ENCODE measurements at places on chromosomes 13 and 19.

DNA sequence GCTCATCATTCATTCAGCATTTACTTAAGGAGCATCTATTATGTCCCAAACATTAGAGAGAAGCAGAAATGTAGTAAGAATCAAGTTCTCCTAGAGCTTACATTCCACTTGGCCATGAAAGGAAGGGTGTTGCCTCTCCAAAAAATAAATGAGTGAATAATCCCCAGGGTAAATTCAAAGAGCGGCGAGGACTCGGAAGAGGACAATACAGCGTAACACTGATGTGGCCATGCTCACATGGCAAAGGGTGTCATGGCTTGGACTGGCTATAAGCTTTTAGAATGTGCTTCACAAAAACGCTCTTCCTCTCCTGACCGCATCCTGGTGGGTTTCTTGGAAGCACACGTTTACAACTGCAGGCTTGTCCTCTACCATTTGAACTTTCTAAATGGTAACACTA is 290.2 kb downstream of the IRS2 start:
- no peak for DNase-seq

GRCh38 chr13:106042996-106043581 is 492.4 kb downstream of the EFNB2 start:
- no peak for DNase-seq

DNA sequence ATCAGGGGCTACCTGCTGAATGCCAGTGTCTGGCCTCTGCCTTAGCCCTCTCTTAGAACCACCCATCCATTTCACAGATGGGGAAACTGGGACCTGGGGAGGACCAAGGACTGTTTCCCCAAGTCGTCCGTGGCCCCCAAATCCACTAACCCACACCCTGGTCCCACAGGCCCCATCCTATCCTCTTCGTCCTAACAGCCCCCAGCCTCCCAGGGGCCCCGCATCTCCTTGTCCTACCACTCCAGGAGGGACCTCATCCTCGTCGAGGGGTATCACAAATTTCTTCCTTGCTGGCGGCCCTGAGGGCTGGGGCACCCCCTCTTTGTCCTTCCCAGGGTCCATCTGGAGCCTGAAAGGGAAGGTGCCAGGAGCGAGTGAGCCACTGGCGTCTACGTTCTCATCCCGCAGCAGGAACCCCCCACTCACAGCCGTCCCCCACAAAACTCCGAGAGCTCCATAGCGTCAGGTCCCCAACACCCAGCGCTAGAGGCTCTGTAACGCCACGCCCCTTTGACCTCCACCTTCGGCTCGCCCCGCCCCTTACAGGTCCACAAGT is 606 bp downstream of the ERCC1 start:
- DNase-seq = no peak

DNA sequence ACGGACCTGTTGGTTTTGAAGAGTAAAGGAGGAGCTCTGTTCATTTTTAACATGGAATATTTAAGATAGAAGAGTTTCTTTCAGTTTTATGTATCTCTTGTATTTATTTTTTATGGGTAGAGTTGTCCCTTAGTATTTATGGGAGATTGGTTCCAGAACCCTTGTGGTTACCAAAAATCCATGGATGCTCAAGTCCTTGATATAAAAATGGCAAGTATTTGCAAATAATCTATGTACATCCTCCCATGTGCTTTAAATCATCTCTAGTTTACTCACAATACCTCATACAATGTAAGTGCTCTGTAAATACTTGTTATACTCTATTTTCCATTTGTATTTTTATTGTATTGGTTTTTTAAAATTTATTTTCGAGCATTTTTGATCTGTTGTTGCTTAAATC is 63.1 kb downstream of the TM9SF2 start:
- DNase-seq = no peak

- no peak for DNase-seq
Measured at GRCh38 chr13:52345048-52345447, 60.9 kb downstream of the THSD1 start.

- DNase-seq = no peak
Measured at GRCh38 chr13:23921451-23921888, 24.2 kb upstream of the C1QTNF9B start.

- no peak for DNase-seq
Measured at GRCh38 chr13:74662905-74663304, 528.7 kb upstream of the KLF12 start.

DNA sequence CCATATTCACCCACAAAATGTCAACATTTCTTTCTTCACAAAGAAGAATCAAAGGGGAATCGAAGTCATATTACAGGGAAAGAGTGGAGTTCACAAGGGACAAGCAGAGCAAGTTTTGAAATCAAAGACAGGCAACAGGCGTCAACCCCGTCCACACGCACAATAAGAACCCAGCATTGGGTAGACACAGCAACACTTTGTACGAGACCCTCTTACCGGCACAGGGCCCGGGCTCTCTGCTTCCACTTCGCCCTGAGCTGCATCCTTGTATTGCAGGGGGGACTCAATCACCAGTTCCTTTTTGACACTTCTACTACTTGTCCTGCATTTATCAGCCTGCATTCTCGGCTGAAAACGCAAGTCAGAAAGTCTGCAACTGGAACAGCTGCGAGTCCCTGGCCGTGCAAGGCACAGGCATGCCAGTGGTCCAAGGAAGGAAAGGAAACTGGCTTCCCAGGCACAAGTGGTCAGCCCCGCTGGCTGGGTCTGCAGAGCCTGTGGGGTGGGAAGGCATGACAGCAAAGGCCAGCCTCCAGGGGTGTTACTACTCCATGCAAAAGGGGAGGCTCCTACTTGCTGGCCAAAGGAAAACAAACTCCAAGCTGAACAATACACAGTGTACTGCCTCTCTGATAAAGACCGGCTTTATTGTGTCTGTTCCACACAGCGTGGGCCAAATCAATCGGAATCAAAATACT is at the start of gene DOCK9:
TSS of gene DOCK9 (minus strand) at position 497 of the 698 bp plus-strand sequence. CDS start at position 342, 155 bp downstream.
- no peak for DNase-seq

DNA sequence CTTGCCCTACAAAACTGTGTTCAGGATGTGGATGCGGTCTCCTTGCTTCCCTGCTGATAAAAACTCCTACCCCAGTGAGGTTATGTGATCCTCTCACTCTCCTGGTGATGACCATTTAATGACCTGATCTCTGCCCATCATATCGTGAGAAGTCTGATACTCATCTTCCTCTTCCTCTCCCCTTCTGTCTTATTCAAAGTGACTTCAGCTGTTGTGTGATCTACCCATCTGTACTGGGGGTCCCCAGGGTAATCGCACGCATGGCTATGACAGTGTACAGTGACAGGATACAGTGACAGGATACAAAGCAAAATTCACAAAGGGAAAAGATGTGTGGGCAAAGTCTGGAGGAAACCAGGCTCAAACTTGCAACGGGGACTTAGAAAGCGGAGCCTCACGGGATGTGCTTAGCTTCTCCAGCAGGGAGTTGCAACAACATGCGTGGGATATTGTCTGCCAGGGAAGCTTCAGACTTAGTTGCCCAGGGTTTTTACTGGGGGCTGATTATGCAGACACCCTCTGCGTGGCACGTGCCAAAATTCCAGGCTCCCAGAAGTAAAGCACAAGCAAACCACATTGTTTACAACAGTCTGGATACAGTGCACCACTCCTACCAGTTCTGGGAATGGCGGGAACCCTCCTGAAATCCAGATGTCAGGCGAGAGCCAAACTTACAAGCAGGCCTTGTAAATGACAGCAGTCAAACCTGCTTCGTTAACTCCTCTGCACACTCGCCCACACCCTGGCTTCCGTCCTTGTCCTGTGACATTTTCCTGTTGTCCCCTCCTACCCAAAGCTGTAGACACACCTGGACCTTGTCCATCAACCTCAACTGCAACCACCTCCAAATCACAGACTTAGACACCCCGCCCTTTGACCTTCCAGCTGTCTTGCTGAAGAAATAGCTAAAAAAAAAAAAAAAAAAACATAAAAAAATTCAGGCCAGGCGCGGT is 18.0 kb upstream of the GARRE1 start:
- no peak for DNase-seq

GRCh38 chr19:5913739-5914357 is at the start of gene CAPS:
Gene CAPS (plus strand): TSS chr19:5914254. CDS start chr19:5914407, 153 bp downstream.
- DNase-seq = no peak

DNA sequence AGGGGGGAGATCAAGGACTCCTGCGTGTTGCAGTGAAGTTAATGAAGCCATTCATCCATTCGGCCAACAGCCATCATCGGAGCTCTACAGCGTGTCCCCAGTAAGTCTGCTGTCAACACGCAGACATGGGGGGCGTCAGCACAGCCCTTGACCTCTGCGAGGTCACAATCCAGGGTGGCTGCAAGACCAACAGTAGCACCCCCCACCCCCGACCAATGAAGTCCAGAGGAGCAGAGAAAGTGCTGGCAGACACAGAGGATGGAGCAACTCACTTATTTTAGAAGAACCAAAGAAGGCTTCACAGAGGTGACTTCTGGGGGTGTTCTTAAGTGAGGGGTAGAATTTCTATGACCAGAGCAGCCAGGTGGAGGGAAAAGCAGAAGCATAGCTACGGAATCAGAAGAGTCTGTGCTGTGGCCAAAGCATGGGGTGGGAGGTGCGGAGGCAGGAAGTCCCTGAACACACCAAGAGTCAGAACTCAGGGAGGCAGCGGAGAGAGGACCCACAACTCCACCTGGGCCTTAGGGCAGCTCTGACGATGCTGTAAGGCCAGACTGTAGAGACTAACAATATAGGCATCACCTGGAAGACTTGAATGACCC is 185.4 kb downstream of the FOXO1 start:
- no peak for DNase-seq

DNA sequence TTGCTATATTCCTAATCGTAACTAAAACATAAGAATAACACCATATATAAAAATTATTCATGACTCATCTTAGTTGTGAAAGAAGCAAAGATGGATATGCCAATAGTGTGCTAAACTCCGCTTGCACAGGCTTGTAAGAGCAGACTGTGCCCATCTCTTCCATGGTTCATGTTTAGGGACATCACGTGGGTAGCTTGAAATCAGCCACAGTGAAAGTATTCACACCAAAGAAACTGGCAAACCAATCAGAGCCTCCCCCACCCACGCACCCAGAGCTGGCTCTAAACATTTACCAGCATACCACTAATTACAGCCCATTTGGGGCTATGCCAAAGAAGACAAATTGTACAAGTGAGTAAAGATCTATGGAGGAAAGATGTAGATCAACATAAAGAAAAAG is 147.5 kb downstream of the DIAPH3 start:
- DNase-seq = no peak

DNA sequence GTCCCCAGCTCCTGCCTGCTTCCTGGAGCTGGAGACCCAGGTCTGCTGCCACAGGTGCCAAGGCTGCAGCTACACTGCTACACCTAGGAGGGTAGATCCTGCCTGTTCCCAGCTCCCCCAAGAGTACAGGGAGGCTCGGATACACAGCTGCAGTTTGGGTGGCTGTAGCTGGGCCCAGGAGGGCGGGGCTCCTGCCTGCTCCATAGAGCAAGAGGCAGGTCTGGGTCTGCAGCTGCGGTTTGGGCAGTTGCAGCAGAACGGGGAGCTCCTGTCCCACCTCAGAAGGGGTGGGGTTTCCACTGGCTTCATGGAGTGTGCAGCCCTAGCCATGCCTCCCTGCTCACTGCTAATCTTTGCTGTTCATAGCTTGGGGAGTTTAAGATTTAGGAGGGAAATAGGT is 199.0 kb downstream of the NUFIP1 start:
- no peak for DNase-seq

GRCh38 chr19:31057476-31057875 is 291.8 kb downstream of the TSHZ3 start:
- no peak for DNase-seq

GRCh38 chr13:31090961-31091624 is 70.6 kb downstream of the HSPH1 start:
- no peak for DNase-seq

- no peak for DNase-seq
Measured at GRCh38 chr13:40440990-40441820, 225.2 kb downstream of the FOXO1 start.

DNA sequence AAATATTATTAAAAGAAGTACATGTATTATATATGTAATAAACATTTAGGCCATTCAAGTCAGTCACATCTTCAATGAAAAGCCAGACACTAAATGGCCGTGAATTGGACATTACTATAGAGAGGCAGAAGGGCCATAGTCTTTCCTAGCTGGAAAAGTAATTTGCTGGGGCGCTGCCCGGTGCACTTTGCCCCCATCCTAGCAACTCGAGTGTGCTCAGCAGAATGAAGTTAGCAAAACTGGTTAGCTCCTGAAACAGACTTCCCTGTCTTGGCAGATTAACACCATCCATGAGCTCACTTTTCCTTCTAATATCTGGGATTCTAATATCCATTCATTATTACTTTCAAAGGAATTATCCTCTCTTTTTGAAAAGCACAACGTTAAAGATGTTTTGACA is 2.8 kb upstream of the SPRYD7 start:
- no peak for DNase-seq

DNA sequence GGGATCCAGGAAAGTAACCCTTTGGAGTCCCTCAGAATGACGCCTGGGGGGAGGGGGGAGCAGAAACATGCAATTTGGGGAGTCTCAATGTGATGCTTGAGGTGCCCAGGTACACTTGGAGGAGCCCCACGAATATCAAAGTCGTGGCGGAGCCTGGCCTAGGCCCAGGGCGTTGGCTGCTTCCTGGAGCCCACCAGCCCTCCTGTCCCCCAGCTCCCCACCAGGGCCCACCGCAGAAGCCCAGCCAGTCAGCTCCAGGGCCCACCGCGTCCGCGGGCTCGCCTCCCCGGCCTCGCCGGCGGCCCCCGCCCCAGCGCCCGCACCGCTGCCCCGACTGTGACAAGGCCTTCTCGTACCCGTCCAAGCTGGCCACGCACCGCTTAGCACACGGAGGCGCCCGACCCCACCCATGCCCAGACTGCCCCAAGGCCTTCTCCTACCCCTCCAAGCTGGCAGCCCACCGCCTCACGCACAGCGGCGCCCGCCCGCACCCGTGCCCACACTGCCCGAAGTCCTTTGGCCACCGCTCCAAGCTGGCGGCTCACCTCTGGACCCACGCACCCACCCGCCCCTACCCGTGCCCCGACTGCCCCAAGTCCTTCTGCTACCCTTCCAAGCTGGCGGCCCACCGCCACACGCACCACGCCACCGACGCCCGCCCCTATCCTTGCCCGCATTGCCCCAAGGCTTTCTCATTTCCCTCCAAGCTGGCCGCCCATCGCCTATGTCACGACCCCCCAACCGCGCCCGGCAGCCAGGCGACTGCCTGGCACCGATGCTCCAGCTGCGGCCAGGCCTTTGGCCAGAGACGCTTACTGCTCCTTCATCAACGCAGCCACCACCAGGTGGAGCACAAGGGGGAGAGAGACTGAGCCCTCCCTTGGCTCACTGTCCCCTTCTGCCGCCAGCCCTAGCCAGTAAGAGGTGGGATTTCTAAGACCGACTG is 2.1 kb downstream of the ZNF575 start:
- DNase-seq = no peak

GRCh38 chr13:102945886-102946285 is 100.1 kb downstream of the ERCC5 start:
- DNase-seq = no peak

GRCh38 chr13:49184621-49185020 is 35.5 kb upstream of the MLNR start:
- no peak for DNase-seq

- no peak for DNase-seq
Measured at GRCh38 chr19:46472592-46472991, 1.2 kb upstream of the PNMA8A start.
